RWPE2 (cell line): ENCODE measurements at places on chromosomes 6 and 20.

GRCh38 chr20:47276851-47277534 is 79.5 kb downstream of the ZMYND8 start:
- no peak for DNase-seq

DNA sequence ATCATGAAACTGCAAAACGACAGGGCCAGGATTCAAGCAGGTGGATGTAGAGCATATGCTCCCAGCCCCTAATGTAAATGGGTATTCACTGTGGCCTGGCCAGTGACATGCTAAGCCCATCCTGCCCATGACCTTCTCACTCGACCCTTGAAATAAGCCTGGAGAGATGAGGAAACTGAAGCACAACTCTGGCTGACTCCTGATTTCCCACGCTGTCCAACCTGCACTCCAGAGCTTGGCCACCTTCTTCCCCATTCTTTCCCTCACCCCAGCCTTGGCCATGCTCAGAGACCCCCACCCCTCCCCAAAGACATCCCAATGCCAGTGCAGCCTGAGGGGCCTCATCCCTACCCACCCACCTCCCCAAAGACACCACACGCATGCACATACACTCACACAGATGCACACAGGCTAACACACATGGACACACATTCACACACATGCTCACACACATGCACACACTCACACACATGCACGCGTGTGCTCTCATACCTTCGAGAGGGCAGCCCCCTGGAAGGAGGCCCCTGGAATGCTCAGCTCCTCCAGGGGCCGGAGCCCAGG is 12.4 kb downstream of the TFEB start:
- no peak for DNase-seq

DNA sequence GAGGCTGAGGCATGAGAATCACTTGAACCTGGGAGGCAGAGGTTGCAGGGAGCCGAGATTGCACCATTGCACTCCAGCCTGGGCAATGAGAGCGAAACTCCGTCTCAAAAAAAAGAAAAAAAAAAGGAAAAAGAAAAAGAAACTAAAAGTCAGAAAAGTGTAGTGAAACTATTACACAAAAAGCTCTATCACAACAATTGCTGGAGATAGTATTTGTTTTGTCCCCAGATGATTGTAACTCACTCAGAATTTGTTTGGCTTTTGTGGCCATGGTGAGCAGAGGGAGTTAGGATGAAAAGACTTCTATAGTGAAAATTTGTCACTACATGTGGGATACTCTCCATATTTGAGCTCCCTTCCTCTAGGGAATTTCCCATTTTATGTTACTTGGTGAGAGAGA is 5.2 kb upstream of the GOPC start:
- no peak for DNase-seq

- no peak for DNase-seq
These were observed 64.4 kb downstream of the TRERF1 start for GRCh38 chr6:42387336-42387735.

- DNase-seq = no peak
These were observed 42.8 kb downstream of the MRPL14 start for GRCh38 chr6:44084231-44085014.

- DNase-seq = no peak
These were observed 39.9 kb upstream of the BEND6 start for GRCh38 chr6:56914798-56915658.

DNA sequence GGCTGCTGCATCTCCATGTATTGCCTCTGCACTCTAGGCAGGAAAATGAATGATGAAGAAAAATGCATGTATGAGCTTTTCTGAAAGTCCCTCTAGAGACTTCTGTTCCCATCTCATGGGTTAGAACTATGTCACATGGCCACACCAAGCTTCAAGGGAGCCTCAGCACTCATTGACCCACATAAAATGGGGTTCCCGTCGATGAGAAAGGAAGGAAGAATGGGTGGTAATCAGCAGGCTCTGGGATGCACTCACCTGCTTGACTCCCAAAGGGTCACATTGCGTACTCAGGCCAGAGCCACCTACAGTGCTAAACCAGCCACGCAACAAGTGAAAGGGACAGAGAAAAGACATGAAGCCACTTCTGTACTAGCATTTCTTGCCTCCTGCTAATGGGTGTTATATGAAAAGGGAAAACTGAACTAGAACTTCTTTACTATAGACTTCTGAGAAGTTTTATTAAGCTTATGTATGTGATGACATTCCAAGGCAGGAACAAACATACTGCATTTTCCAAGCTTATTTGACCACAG is 95.8 kb upstream of the GCM1 start:
- DNase-seq = no peak

- DNase-seq = no peak
These were observed 14.0 kb upstream of the MRGBP start for GRCh38 chr20:62782149-62782892.
